Activated naive CD4-positive, alpha-beta T cell (primary cell): ENCODE measurements at places on chromosomes 5 and 9.

DNA sequence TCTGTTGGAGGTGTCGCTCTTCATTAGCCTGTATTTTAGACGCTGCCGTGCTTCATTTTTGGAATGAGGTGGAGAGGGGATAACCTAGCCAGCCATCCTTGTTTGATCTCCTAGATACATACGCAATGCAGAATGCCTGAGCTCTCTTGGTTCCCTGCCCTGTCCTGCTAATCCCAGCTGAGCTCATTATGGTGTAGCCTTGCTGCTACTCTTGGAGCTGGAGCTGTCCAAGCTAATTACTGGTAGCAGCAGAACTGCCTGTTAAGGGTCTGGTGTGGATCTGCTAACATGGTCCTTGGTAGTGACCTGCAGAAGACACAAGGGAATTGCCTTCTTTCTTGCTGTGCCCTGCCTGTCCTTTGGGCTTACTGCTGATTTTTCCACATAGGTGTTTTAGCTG, 207.9 kb downstream of the CNTLN start:
- DNase-seq, result no peak

DNA sequence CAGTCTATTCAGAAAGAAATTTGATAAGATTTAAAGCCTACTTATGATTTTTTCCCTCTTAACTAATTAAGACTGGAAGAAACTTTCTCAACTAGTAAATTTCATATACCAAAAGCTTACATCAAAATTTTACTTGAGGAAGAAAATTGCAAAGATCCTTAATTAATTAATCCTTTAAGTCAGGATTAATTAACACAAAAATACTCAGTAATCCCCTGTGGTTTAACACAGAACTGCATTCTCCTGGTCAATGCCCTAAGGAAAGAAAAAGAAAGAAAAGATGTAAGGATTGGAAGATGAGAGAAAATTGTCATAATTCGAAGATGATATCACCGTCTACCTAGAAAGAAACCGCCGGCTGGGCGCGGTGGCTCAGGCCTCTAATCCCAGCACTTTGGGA, 17.3 kb upstream of the RUFY1 start:
- DNase-seq, result no peak

DNA sequence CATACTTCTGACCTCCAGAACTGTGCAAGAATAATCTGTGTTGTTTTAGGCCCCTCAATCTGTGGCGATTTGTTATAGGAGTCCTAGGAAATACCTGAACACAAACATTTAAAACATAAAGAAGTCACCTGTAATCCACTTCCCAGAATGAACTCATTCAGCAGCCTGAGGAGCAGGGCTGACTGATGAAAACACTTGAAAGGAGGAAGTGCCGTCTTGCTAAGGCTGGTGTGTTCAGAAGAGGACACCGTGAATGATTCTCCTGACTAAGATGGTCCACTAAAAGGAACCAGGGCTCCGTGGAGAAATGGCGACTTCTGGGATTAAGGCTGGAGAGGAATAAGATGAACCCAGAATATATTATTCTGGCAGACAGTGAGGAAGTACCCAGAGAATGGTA, 18.7 kb upstream of the MARCHF6 start:
- DNase-seq, result no peak

DNA sequence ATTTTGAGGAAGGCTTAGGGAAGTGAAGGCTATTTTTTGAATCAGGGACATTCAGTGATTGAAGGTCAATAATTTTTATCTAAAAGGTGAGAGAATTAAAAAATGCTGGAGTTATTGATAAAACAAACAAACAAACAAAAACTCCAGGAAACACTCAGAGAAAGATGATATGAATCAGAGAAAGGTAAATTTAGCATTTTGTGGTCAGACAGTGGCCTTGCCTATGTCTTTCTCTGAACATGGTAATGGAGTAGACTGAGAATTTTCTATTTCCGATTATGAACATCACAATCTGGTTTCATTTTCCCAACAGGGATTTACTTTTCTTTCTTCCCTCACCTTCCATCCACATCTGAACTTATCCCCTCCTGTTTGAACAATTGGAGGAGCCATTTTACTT, 353.6 kb upstream of the RIOK2 start:
- DNase-seq, result no peak

DNA sequence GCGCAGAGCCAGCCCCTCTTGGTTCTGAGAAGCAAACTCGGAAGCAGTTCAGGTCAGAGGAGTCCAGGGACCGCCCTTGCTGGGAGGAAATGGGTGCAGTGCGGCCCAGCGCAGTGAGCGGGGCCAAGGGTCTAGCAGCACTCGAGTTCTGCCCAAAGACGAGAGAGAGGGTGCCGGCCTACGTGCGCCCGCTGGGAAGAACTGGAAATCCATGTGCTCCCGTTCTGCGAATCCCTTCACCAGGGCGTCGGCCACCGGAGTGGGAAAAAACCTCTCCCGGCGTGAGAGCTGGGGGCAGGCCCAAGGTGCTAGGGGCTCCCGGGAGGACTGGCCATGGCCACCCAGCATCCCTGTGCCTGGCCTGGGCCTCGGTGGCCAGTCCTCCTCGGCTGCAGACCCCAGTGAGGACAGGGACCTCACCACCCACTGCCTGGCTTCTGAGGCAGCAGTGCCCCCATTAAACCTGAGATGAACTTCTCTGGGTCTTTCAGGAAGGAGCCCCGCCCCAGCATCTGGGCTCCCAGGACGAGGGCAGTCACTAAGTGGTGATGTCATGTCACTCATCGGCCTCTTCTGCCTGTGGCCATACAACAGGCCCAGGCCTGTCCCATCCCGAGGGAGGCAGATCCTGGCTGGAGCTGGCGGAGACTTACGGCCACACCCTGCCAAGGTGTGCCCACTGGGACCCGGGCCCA, 10.6 kb downstream of the TMEM250 start:
- no peak for DNase-seq

DNA sequence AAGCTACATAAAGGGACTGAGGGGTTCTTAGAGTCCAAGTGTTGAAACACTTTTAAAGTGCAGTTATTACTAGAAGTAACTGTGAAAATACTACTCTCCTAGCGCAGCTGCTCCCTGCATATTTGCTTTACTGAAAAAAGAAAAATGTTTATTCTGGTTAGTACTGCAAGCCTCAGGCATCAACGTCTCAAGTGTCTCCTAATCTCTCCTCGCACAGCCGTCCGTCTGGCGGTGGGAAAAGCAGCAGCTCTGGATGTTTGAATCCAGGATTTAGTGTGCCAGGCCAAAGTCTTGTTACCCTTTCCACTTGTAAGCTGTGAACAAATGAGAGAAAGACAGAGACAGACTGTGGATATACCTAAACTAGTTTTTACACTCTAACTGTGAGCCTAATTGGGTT, 31.1 kb downstream of the RORB start:
- DNase-seq, result no peak

GRCh38 chr9:79664375-79664831, 92.6 kb downstream of the TLE4 start:
- no peak for DNase-seq

DNA sequence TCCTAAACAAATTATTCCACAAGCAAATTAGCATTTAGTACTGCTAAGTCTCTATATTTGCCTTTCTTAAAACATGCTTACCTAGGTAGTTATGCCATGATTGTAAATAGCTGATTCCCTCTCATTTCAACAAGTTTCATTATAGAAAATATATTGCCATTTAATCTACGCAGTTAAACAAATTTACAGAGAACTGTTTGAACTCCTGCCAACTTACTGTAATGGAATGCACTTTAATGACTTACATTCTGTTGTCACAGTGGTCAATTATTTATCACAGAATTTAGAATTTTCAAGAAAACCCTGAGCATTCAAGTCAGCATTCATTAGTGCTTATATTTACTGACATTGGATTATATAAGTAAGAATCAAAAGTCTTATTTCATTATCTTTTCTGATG, 19.6 kb downstream of the SLC38A9 start:
- no peak for DNase-seq

- DNase-seq, result no peak
Measured at GRCh38 chr5:125725691-125726090, 697.5 kb upstream of the GRAMD2B start.

DNA sequence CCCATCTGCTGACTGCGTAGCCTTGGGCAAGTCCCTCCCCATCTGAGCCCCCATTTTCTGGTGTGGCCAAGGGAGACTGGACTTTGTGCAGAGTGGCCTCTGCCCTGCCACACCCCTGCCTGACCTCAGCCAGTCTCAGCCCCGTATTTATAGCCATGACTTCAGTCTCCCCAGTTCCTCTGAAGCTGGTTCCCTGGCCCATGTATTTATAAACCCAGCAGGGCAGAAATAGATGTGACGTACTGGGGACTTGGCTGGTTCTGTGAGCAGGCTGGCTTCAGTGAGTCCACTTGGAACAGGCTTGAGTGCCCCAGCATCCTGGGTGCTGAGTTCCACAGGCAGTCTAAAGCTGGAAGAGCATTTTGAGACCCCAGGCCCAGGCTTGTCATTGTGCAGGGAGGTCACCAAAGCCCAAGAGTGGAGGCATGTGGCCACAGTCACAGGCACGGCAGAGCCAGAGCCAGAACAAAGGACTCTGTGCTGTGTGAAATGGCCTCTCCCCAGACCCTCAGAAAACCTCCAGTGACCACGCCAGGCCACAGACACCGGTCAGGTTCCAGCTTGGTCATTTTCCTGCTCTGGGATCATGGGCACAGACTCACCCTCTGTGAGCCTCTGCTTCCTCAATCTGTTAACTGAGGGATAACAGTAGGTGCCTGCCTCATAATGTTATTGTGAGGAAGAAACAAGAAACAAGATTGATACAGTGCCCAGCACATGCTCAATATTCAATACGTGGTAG, 30.4 kb upstream of the SYNPO start:
- no peak for DNase-seq

GRCh38 chr5:123460296-123460729, 37.1 kb upstream of the CEP120 start:
- no peak for DNase-seq

DNA sequence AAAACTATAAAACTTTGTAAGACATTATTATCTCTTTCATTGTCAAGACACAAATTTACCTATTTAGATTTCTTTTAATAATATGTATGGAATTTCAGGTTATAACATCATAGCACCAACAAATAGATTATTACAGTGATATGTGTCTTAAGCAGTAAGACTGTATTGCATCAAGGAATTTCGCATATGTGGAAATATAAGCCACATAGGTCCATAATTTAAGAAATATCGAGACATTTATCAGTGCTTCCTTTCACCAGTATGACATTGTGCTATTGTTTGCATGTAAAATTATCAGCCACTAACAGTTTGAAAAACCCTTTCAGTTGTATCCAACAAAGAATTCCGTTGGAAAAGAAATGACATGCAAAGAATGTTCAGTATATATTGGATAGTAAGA, 186.7 kb upstream of the RASA1 start:
- no peak for DNase-seq

GRCh38 chr5:135108992-135109391, 75.0 kb upstream of the PITX1 start:
- DNase-seq, result no peak

- DNase-seq, result no peak
Measured at GRCh38 chr5:126452477-126452876, 29.3 kb downstream of the GRAMD2B start.

DNA sequence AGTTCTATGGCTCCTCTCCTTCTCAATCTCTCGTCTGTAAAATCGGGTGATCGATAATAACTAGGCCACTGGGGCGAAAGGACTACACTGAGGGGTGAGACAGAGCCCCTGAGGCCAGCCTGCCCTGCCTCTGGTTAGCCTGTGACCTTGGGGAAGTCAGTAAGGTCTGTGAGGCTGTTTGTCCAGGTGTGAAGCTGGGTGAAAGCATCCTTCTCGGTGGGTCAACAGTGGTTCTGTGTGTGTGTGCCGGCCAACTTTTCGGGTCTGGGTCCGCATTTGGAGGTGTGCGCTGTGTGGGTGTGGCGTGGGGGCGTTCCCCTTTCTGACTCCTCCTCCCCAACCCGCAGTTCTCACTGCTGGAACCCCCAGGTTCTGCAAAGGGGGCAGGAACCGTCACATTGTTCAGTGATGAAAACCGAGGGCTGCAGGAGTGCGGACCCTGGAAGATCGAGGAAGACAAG, 5.0 kb upstream of the RNF44 start:
- DNase-seq, result no peak

- DNase-seq, result no peak
Measured at GRCh38 chr5:140327589-140327988, 18.8 kb downstream of the HBEGF start.

GRCh38 chr9:76162751-76163500, 231.3 kb downstream of the RFK start:
- no peak for DNase-seq
